ENCODE measurements at places on chromosomes 6 and 20. TPM values are rescaled to one million over a fixed set of nuclear protein-coding genes. Genes with fewer than 3 reads are reported as not detected.

FAM83C gene
- not detected for polyA plus RNA-seq

PPIL6 gene
- 21.5 TPM for polyA plus RNA-seq

SLC17A3 gene
- polyA plus RNA-seq = 1.3 TPM

SNRPB2 gene
- 109 TPM for polyA plus RNA-seq

DNA sequence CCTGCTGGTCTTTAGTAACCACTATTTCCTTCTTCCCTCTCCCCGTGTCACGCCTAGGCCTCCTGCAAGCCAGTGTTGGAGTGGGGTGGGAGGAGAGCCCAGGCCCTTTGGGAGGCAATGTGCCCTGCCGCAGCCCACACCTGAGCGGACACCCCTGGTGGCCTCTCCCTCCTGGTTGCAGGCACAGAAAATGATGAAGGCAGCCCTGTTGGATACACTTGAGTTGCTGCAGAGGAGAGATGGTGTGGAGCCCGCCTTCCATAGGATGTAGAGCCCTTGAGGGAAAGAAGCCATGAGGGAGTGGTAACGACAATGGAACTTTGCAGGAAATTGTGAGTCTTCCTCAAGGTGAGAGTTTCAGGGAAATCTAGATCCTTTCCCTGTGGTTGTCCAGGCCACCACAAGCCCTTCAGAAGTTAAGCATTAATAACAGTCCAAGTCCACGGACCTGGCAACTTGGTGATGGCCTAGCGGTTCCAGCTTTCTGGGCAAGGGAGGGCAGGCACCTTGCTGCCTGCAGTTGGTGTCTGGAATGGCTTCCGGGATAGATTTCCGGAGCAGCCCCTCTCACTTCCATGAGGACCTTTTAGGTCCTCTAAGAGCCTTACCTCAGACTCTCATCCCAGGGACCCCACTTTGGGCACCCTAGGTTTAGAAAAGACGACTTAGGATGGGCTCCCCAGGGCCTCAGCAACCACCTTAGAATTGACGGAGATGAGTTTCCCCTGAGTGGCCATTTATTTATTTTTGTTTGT lies 67.3 kb upstream of the NXT1 start:
- DNase-seq = no peak

DNA sequence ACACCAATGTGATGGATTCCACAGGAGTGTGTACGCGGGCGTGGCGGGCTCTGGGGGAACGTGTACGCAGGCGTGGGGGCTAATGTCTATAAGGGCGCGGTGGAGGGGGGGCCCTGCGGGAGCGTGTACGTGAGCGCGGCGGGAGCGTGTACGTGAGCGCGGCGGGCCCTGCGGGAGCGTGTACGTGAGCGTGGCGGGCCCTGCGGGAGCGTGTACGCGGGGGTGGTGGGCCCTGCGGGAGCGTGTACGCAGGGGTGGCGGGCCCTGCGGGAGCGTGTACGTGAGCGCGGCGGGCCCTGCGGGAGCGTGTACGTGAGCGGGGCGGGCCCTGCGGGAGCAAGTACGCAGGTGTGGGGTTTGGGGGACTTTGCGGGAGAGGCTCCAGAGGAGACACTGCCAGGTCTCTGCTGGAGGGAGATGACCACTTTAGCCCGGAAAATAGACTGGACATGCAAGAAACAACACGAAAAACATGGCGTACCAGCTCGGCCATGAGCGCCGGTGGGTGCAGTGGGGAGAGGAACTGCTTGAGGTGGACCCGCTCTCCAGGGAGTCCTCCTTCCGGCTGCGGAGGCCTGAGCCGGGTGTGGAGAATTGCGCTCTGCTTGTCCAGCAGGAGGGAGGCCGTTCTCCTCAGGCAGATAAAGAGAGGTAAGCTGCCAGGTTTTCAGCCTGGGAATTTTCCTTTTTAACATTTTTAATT lies 27.8 kb upstream of the SMOC2 start:
- DNase-seq = no peak

DNA sequence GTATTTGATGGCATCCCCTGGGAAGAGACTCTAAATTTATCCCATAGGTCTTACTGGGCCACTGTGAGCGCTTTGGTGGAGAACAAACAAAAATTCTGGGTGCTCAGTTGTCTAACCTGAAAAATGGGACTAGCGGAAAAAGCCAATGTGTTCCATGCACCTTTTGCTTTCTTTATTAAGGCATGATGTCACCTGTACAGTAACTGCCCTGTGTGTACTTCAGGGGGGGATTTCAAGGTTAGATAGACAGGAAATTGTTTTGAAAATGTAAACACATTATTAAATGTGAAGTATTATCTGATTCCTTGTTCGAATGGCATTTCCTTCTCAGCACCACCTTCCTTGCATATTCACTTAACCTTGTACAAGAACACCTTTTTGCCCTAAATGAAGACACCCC lies 1.2 kb upstream of the EDN1 start:
- no peak for DNase-seq

GRCh38 chr6:137878486-137879285 lies 11.6 kb downstream of the TNFAIP3 start:
- no peak for DNase-seq

DNA sequence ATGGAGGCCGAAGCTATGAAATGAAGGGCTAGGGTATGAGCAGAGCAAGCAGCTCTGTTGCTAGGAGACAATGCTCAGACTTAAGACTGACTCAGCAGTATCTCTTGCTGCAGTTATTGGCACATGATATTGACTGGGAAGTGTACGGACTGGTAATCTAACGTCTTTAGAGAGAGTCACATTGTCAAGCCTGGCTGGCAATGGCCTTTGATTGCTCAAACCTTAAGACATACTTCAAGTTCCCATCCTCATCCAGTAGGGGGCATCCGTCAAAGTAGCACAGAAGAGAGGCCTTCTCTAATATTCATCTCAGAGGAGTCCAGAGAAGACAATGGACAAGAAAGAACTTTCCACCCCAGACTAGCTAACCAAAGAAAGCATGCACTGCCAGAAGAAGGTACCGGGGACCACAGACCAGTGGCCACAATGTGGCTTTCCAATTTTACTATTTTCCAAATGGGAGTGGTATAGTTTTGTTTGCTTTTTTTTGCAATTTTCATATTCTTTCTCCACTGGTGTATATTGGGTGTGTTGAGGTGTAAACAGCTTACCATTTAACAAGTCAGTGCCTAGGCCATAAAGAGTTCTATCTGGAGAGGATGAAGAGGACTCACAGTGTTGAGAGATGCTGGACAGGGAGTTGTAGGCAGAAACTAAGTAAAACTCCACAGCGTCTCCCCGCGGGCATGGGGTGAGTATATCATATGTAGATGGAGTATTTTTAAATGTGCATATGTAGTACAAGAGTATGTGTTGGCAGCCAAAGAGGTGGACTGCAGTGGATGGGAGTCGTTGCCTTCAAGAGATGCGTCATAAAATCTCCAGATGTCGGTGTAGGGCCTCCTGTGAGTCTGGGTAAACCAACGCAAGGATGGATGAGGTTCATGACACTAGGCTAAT lies 36.7 kb downstream of the LRFN2 start:
- DNase-seq = peak; percentile 26

Measured in left kidney (tissue), 8 donors.